ENCODE measurements at places on chromosomes 3 and 15. TPM values are rescaled to one million over a fixed set of nuclear protein-coding genes. Genes with fewer than 3 reads are reported as not detected.

PPP1R14D gene
- not detected for total RNA-seq

GLDN gene
- total RNA-seq: 127 TPM

TRIM71 gene
- not detected for total RNA-seq

PLD1 gene
- total RNA-seq: 24.1 TPM

FEZF2 gene
- not detected for total RNA-seq

PLS1 gene
- 0.33 TPM for total RNA-seq

AMIGO3 gene
- total RNA-seq: 0.29 TPM

CNOT10 gene
- 17.9 TPM for total RNA-seq

CCNL1 gene
- 122 TPM for total RNA-seq

ALG3 gene
- total RNA-seq: 25.3 TPM

BOC gene
- total RNA-seq: 3.3 TPM

AADAC gene
- total RNA-seq: 0.33 TPM

FSIP1 gene
- total RNA-seq: 1.6 TPM

C3orf62 gene
- total RNA-seq: 1.3 TPM

BCL2A1 gene
- total RNA-seq: 6.5 TPM

LRRIQ4 gene
- total RNA-seq: not detected

ADGRG7 gene
- not detected for total RNA-seq

ITIH3 gene
- not detected for total RNA-seq

APOD gene
- 1.6 TPM for total RNA-seq

TOPAZ1 gene
- not detected for total RNA-seq

ZNF80 gene
- total RNA-seq: not detected

MYRIP gene
- not detected for total RNA-seq

OR4F15 gene
- under 0.01 TPM for total RNA-seq

GCSAM gene
- not detected for total RNA-seq

ZNF197 gene
- 19.1 TPM for total RNA-seq

ALPK3 gene
- total RNA-seq: 0.87 TPM

HDC gene
- total RNA-seq: not detected

SPINK8 gene
- not detected for total RNA-seq
